ENCODE measurements at places on chromosomes 4 and X. TPM values are rescaled to one million over a fixed set of nuclear protein-coding genes. Genes with fewer than 3 reads are reported as not detected.
A peak's percentile ranks its signal among the peaks of the same experiment; 100 is the strongest.

GRCh38 chr4:156677131-156677531 lies 294.5 kb downstream of the PDGFC start:
- peak; percentile 41 for DNase-seq

- no peak for DNase-seq
Observed at GRCh38 chrX:84724576-84724975, 222.3 kb upstream of the HDX start.

DNA sequence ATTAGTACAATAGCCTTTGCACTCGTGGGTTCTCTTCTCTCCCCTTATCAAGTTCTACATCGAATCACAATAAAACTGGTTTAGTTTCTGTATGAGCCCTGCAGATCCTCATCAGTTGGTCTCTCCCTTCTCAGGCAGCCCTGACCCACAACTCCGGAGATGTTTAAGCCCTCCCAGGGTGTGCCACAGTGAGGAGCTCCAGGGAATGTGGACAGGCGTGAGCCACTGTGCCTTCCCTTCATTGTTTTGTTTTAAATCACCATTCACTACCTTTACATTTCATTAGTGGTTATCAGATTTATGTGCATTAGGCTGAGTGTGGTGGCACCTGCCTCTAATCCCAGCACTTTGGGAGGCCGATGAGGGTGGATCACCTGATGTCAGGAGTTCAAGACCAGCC lies 133.2 kb downstream of the LARP7 start:
- DNase-seq, result no peak

- peak; percentile 49 for DNase-seq
Observed at GRCh38 chr4:22389240-22389870, 126.5 kb downstream of the ADGRA3 start.

DNA sequence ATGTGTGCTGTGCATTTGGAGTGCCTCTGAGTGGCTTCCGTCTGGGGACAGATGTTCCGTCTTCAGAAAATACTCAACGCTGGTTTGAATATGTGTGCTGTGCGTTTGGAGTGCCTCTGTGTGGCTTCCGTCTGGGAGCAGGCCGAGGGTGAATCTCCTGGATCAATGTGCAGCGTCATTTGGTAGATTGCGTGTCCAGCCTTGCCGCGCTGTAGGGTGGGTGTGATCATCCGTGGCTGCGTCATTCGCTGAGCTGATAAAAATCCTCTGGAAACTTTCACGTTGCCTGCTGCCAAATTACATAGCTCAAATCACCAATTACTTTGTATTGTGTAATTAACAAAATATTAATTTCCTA lies 12.1 kb downstream of the UVSSA start:
- DNase-seq, result no peak

GRCh38 chr4:8478801-8479744 lies 38.5 kb downstream of the TRMT44 start:
- DNase-seq, result peak; percentile 9

GPR173 gene
- 1.2 TPM for total RNA-seq

PABPC4L gene
- not detected for total RNA-seq

ZDHHC15 gene
- total RNA-seq, result not detected

Measured in NCI-H460 (cell line).